ENCODE measurements at places on chromosomes 12 and 14.

DNA sequence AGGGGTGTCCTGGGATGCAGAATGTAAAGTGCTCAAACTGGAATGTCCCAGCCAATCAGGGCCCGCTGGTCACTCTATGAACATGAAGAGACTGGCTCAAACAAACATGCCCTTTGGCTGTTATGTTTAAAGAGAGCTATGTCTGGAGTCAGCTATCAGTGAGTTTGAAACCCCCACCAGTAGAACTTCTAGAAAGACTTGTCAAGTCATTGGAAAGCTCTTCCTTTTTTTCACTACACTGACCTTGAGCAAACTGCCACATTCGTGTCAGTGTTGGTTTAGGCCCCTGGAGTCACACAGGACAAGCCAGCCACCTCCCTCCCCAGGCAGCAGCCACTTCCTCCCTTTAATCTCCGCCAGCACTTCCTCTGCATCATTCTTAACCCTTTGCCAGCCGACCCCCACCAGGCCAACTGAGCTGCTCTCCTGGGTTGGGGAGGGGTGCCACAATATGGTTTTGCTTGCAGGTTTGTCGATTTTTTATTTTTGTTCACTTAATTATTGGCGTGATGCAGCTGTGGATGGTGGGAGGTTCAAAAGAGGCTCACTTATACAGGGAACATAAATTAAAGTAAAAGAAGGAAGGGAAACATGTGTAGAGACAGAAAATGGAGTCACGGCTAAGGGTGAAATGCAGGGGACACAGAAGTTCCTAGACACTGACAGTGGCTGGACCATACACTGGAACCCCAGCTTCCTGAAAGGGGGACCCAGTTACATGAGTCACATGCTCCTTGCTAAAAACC is 25.3 kb downstream of the CMKLR1 start:
- DNase-seq, result no peak

GRCh38 chr12:110885152-110885840 is 35.1 kb downstream of the MYL2 start:
- no peak for DNase-seq

- no peak for DNase-seq
Observed at GRCh38 chr14:76720382-76720813, 40.9 kb upstream of the VASH1 start.

DNA sequence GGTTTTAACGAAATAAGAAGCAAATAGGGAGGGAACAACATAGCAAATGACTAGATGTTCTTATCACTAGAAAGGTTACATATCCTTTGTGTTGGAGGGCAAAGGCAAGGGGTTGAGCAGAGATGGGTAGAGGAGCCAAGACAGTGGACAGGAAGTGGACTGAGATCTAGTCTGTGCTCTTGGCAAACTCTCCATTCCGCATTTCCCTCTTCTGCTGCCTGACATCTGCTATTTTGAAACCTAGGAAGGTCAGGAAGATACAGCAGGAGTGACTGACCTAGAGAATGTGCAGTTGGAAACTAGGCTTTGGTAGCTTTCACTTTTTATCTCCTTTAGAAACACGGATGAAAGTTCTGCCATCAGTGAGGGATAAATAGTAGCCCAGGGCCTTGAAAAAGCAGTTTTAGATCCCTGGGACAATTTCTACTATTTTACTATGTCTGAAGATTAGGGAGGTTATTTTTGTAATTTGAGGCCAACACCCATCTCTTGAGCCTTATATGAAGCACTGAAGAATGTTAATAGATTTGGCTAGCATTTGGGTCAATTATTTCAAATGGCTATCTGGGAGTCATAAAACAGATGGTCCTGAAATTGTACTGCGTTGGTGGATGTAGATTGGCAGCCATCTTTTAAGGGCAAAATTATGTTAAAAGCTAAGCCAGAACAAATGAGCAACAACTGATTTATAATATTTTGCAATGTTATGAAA is 410.3 kb downstream of the PCNX1 start:
- no peak for DNase-seq

GRCh38 chr12:80282226-80282625 is 161.8 kb upstream of the PTPRQ start:
- DNase-seq, result no peak

DNA sequence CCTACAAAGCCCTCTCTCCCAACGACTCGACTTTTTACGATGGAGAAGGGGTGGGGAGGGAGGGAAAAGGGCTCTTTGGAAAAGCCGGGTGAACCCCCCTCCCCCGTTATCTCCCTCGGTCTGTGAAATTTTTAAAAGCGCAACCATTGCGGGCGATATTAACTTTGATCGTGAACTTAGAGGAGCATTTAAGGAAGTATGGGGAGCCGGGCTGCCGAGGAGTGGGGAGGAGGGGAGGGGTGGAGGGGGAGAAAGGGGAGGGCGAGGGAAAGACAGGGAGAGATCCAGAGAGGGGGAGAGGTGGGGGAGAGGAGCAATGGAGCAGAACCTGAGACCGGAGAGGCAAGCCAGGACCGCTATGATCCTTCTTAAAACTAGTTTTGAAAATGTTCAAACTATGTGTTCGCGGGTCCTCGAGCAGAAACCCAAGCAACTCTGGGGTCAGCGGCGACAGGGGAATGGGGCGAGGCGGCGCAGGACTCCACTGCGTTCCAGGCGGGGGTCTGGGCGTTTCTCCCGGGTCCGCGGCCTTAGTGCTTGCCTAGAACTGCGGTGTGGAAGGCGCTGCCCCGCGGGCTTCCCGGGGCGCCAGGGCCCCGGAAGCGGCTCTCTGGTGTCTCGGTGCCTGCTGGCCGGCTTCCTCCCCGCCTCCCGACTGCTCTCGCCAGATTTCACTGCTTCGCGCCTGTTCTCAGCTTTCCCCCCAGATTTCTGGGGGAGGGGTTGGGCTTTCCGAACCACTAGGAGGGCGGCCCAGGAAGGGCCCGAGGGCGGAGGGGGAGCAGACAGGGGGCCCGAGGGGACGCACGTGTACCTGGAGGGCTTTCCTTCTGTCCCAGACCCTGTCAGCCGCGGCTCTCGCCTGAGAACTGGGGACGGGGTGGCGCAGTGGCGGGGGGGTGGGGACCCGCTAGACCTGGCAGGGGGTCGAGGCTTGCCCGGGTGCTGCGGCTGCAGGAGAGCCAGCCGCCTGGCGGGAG is at the start of gene HOTAIR:
Gene HOTAIR, minus strand, starts transcription at position 871 of the 980 bp plus-strand sequence.
- DNase-seq, result no peak

DNA sequence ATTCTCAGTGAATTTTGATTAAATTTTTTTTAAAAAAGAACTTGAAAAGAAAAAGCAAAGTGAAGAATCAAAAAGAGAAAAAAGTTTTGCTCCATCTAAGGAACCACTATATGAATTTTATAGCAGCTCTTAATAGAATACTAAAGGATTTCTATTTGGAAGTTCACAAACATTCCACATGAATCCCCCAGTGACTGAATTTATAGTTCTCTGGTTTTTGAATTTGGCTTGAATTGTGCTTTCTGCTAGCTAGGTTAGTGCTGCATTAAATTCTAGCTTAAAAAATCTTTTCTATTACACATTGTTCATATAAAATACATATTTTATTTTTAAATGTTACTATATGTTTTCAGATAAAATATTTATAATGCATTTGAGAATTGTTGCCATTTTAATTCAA is 675.4 kb downstream of the RERGL start:
- no peak for DNase-seq

GRCh38 chr12:104547235-104547634 is 90.5 kb downstream of the CHST11 start:
- no peak for DNase-seq

GRCh38 chr12:99983456-99984258 is 1.1 kb downstream of the ANKS1B start:
- DNase-seq, result no peak

DNA sequence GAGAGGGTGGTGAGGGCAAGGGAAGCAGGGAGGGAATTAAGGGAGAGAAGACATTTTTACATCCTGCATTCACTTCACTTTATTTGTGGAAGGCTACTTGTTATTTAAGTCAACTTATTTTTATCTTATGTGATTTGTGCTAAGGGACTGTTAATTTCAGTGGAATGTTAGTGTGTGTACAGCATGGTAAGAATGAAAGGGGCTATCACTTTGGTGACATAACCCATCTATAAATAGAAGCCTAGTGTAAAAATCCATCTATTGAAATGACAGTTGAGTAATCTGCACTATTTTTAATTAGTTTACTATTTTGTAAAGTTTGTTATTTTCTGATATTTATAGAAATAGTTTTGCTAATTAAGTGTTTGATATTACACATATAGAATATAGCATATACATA is 16.8 kb upstream of the CHPT1 start:
- no peak for DNase-seq

DNA sequence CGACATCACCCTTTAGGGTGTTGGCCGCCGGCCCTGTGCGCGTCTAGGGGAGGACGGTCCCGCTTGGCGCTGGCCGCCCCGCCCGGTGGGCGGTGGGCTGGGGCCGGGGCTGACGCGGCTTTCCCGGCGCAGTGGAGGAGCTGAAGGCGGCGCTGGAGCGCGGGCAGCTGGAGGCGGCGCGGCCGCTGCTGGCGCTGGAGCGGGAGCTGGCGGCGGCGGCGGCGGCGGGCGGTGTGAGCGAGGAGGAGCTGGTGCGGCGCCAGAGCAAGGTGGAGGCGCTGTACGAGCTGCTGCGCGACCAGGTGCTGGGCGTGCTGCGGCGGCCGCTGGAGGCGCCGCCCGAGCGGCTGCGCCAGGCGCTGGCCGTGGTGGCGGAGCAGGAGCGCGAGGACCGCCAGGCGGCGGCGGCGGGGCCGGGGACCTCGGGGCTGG is 3.6 kb downstream of the TNFAIP2 start:
- DNase-seq, result peak; percentile 65

DNA sequence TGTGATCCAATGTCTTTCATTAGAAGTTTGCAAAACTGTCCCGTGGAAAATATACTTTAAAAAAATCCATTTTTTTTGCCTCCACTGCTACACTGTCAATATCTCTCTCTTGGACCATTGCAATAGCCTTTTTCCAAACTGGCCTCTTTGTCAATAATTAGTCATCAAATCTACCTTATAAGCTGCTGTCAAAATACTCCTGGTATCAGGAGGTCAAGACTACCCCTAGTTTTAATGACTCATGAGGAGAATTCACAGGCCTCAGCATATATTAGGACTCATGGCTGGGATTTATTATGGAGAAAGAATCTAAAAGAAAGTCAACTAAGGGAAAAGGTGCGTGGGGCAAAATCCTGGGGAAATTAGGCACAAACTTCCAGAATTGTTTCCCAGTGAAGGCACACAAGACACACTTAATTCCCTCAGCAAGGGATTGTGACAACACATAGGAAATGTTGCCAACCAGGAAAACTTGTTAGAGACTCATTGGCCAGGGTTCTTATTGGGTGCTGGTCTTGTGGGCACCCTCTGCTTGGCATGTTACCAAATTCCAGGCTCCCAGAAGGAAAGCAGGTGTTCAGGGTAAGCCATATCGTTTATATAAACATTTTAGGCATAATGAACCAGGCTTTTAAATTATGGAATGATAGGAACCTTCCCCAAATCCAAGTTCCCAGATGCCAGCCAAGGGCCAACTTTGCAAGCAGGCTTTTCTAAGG is 56.1 kb downstream of the TMEM117 start:
- no peak for DNase-seq

DNA sequence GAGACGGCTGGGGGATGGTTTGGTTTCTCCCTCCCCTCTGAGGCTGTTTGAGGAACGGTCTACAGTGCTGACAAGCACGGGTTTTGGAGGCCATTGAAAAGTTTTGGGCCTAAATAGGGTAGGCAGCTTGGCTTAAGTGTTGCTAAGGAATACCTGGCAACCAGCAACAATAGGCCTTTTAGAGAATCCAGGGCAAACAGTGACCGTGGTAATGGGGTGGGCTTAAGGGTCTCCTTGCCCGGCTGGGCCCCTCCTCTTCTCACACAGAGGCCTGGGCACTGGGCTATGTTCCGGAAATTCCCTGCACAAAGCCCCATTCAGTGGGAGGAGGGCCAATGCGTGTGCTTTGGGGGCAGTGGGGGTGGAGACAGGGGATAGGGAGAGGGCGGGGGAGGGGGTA is 55.4 kb downstream of the ASCL1 start:
- no peak for DNase-seq

GRCh38 chr14:21868442-21869046 is 194.9 kb upstream of the OR4E1 start:
- no peak for DNase-seq

DNA sequence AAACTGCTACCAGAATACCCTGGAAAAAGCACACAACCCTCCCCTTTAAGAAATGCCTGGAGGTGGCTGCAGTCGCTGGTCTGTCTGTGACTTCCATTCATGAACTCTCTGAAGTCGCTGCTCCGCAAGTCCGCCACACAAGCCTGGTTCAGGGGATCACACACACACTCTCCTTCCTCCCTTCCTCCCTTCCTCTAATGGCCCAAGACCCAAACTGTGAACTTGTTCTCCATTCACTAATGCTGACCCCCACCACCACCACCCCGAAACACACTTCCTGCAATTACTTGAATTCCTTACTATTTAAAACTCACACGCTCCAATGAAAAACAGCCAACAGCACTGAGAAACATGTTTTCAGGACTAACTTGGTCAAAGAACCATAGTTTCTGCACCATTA is 1.0 kb upstream of the LMO3 start:
- no peak for DNase-seq

GRCh38 chr12:108441549-108441948 is 73.5 kb upstream of the FICD start:
- no peak for DNase-seq

DNA sequence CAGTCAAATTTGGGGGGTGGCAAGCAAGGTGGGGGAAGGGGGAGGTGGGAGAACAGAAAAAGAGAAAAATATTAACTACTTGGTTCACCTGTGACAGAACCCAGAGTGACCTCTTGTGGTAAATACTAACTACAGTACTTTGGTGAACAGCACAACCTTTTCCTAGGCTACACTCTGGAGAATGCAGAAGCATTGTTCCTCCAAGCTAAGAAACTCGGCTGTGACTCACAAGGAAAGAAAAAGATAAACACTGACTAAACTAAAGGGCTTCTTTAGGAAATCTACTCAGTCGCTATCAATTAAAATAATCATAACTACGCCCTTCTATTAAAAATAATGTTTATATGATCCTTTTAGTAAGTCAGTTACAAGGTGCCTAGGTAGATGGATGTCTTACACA is 5.4 kb downstream of the KCNH5 start:
- no peak for DNase-seq

DNA sequence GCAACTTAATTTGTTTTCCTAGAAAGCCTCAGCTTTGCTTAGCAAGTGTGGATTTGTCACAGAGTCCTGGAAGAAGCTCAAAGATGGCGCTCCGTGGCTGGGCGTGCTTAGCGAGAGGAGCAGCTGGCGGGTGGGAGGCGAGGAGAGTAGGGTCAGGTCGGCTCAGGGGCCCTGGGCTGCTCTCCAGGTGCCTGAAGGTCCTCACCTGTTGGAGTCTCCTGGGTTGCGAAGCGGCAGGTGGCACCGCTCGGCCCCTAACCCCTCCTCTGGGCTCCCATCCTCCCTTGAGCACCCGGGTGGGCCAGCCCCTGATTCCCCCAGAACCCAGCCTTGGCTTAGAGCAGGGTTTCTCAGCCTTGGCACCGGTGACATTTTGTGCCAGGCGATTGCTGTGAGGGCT is 25.1 kb downstream of the LRTM2 start:
- peak; percentile 41 for DNase-seq

GRCh38 chr12:87469295-87469694 is 559.9 kb downstream of the C12orf50 start:
- no peak for DNase-seq
